Testis (tissue), 5 donors: ENCODE measurements at places on chromosomes 3 and 15. TPM values are rescaled to one million over a fixed set of nuclear protein-coding genes. Genes with fewer than 3 reads are reported as not detected.

Gene NCEH1
- polyA plus RNA-seq = 3.8 TPM

Gene EFCAB12
- 16.0 TPM for polyA plus RNA-seq

DNA sequence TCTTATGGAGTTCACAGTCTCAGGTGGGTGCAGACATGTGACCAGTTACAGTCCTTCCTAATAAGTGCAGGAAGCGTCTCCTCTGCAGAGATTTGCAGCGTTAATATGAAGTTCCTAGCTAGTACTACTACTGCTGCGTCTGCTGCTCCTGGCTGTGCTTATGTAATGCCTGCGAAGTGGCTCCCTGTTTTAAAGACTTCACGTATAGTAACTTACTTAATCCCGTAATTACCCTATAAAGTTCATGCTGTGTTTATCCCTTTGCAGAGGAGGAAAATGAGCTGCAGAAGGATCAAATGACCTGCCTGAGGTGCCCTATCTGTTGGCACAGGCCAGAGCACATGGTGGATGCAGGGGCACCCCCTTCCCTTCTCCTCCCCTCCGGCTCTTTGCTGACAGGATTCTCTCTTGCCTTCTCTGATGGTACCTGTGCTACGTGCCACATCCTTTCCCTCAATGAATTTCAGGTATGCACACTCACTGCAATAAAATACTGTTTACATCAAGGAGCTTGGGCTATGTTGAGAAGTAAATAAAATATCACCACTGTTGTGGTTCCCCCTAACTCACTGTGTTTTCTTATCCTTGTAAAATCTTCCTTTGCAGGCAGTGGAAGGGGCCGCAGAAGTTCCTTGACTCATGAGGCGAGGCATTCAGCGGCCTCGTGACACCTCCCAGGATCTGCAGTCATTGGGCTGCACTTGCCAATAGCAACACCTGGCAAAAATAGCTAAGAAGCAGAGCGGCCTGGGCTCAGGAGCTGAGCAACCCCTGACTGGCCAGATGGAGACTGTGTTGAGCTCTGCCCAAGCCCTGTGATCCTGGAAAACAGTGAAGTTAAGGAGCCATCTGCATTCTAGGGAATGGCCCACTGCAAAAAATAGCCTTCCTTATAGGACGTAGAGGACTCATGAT, 188.9 kb upstream of the ATP10A start:
- peak; percentile 34 for DNase-seq

DNA sequence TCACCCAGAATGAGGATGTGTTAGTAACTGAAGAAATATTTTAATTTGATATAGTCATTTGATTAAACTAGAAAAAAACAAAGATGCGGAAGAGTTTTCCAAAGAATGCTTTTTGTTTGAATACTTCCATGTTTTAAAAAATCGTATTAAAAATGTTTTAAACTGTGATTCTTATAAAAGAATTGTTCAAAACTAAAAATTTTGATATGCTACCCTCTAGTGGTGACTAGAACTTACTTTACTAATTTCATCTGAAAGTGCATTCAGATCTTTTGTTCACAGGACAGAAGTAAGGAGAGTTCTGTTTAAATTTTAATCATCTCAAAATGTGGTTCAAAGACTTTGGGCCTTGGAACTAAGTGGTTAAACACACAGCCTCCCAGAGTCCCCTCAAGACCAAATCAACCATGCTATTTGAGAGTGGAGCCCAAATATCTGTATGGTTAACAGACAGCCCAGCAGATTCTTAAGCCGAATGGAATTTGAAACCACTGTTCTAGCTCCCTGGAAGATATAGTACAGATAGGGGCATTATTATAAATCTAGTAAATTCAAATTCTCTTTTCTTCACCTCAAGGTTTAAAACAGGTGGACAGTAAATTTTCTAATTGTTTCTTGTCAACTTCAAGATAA, 45.2 kb upstream of the SYNPR start:
- DNase-seq = no peak

- DNase-seq = no peak
Measured at GRCh38 chr3:16515885-16516420, 2.5 kb upstream of the RFTN1 start.

DNA sequence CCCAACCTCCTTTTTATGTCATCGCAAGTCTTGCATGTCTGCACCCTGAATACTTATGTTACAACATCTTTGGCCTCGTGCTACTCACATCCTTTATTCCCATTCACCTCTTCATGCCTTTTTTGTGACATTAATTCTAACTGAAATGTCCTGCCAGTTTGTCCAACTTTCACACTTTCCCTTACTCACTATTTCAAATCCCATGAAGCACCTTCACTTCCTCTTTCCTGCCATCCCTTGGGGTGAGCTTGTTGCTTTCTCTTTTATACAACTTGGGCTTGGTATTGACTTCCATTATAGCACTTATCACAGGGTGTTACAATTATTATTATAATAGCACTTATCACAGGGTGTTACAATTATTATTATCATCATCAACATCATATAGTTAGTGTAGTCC, 496.3 kb downstream of the NLGN1 start:
- no peak for DNase-seq

GRCh38 chr3:131282379-131282778, 99.2 kb upstream of the NUDT16 start:
- no peak for DNase-seq
